Right lobe of liver (tissue), 6 donors: ENCODE measurements at places on chromosomes 12 and 14. TPM values are rescaled to one million over a fixed set of nuclear protein-coding genes. Genes with fewer than 3 reads are reported as not detected.
A peak's percentile ranks its signal among the peaks of the same experiment; 100 is the strongest.

Gene FGD6
- total RNA-seq: 4.6 TPM

Gene PACS2
- 21.4 TPM for total RNA-seq

Gene CABP1
- 0.26 TPM for total RNA-seq

Gene CLEC14A
- 5.0 TPM for total RNA-seq

DNA sequence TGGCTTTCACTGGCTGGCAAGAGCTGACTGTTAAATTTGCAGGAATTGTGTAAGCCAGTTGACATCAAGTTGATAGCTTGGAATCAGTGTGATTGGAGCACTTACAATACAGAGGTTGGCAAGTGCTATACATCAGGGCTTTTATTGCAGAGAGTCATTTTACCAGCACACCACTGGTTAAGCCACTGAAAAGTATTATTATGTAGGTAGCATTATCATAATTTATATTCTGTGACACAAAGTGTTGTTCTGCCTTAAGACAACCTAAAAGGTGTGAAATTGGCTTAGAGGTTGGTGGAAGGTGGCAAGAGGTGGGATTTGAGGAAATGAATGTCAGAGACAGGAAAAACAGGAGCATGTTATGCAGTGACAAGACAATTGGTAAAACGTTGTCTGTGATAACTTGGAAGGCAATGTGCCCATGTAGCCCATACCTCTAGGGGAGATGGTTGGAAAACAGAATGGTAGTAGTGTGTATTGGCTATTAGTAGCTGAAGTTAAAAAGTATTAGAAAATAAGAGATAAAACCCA, 172.9 kb upstream of the PRICKLE1 start:
- no peak for DNase-seq
- H3K27ac ChIP-seq: no peak overlapping the region
- H3K4me3 ChIP-seq: no peak overlapping the region

- peaks cover 10% of the 10 kb centered on the region for H3K4me1 ChIP-seq
- DNase-seq: no peak
- peak overlapping the region; percentile 76 for H3K27ac ChIP-seq
- no peak overlapping the region for H3K4me3 ChIP-seq
- no peaks in the 10 kb centered on the region for H3K27me3 ChIP-seq
Measured at GRCh38 chr12:71142016-71142415, 15.8 kb downstream of the TSPAN8 start.

- DNase-seq: no peak
- no peaks in the 10 kb centered on the region for H3K27me3 ChIP-seq
- no peak overlapping the region for H3K27ac ChIP-seq
- no peaks in the 10 kb centered on the region for H3K36me3 ChIP-seq
- H3K4me3 ChIP-seq: no peak overlapping the region
Measured at GRCh38 chr12:28253161-28253641, 62.9 kb downstream of the CCDC91 start.

DNA sequence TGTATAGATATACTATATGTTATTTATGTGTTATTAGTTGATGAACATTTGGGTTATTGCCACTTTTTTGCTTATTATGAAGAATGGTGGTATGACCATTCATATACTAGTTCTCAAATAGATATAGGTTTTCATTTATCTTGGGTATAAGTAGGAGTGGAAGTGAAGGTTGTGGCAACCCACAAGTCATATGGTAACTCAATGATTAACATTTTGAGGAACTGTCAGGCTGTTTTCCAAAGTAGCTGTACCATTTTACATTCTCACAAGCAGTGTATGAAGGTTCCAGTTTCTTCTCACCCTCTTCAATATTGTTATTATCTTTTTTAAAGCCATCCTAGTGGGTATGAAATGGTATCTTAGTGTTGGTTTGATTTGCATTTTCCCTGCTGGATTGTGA, 19.0 kb upstream of the MSRB3 start:
- no peaks in the 10 kb centered on the region for H3K36me3 ChIP-seq
- no peaks in the 10 kb centered on the region for H3K27me3 ChIP-seq
- no peak overlapping the region for H3K4me3 ChIP-seq
- H3K27ac ChIP-seq: no peak overlapping the region

DNA sequence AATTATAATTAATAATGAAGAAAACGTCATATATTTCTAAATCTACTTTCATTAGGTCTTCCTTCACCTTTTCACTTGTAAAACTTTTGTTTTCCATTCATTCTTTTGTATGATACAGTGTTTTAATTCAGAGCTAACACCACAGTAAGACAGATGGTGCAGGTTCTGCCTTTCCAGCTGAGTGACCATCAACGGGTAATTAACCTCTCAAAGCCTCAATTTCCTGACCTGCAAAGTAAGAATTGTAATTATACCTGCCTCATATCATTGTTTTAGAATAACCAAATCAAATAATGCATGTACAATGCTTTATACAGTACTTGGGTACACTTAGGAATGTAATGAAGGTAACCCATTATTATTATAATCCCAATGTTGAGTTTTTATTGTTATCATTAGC, 157.6 kb downstream of the FOXA1 start:
- H3K27me3 ChIP-seq: no peaks in the 10 kb centered on the region
- H3K4me1 ChIP-seq: no peaks in the 10 kb centered on the region
- no peak overlapping the region for H3K4me3 ChIP-seq
- no peaks in the 10 kb centered on the region for H3K36me3 ChIP-seq
